ENCODE measurements at places on chromosomes 4 and X.

- DNase-seq: no peak
Observed at GRCh38 chrX:154419189-154419588, 7.8 kb downstream of the TAFAZZIN start.

- DNase-seq: no peak
Observed at GRCh38 chr4:87019246-87019791, 84.5 kb downstream of the AFF1 start.

- DNase-seq: peak; percentile 39
Observed at GRCh38 chr4:155526452-155527169, 140.0 kb upstream of the GUCY1A1 start.

DNA sequence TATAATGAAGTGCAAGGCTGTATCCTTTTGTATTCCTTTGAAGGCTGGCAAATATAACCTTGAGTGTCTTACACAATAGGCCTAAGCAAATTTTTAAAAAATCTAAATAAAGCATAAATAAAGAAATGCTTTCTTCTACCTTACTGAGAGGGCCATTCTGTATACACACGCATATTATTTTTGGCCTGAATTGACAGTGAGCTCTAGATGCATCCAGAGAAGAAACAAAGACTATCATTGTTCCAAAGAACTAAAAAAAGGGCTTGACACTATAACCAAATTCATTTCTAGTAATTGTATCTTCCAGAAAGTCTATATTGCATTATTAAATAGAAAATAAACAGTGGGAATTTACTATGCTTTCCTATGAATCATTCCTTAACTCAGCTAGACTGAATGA lies 100.2 kb downstream of the MAGEB17 start:
- no peak for DNase-seq

DNA sequence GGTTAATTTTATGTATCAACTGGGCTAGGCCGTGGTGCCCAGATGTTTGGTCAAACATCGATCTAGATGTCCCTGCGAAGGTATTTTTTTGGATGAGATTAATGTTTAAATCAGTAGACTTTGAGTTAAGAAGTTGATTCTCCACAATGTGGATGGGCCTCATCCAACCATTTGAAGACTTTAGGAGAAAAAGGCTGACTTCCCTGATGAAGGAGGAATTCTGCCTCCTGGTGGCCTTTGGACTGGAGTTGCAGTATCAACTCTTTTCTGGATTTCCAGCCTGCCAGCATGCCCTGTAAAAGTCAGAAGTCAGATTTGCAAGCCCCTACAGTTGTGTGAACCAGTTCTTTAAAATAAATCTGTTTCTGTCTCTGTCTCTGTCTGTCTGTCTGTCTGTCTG lies 91.4 kb downstream of the STK32B start:
- DNase-seq: peak; percentile 39

- DNase-seq: no peak
Observed at GRCh38 chr4:85939595-85939994, 420.3 kb downstream of the MAPK10 start.

DNA sequence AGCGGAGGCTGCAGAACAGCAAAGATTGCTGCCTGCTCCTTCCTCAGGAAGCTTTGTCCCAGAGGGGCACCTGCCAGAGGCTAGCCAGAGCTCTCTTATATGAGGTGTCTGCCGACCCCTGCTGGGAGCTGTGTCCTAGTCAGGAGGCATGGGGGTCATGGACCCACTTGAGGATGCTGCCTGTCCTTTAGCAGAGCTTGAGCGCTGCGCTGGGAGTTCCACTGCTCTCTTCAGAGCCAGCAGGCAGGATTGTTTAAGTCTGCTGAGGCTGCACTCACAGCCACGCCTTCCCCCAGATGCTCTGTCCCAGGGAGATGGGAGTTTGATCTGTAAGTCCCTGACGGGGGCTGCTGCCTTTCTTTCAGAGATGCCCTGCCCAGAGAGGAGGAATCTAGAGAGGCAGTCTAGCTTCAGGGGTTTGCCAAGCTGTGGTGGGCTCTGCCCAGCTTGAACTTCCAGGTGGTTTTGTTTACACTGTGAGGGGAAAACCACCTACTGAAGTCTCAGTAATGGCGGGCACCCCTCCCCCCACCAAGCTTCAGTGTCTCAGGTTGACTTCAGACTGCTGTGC lies 10.9 kb downstream of the DCK start:
- no peak for DNase-seq

GRCh38 chr4:99763635-99764101 lies 53.0 kb upstream of the DAPP1 start:
- peak; percentile 54 for DNase-seq

DNA sequence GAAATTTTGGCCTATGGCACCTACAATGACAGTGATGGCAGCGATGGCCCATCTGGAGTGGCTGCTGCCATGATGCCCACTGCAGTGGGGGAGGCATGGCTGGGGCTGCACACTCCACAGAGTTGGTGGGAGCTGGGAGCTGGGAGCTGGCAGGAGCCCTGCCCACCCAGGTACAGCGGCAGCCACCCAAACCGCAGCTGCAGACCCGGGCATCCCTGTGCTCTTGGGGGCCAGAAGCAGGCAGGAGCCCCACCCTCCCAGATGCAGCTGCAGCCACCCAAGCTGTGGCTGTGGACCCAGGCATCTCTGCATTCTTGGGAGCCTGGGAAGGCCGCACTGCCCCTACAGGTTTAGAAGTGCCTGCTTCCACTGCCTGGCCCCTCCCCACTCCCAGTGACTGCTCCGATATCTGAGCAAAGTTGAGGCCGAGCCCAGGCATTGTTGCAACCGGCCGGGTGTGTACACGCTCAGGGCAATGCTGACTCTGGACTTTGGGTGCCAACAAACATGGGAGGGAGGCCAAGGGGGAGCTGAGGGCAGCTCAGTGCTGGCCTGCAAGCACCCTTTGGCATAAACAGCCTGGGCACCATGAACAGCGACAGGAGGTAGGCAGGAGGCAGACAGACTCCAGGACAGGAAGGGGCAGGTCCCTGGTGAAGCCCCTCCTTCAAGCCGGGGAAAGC lies 82.8 kb downstream of the PPP4R3C start:
- DNase-seq: no peak

DNA sequence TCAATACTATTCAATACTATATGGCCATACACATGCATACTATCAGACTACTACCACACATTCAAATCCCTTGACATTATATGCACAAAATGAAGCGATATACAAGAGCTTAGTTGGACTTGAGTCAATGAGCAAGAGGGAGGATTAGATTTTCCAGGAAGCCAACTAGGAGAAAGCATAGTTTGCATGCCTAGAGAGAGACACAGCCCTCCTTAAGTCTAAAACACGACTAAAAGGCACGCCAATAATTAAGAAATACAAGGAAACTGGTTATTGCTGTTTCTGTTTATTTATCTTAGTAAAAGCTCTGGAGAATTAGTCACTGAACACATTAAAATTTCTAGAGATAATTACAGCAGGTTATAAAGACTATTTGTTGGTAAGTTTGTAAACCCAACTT lies 21.8 kb downstream of the MBNL3 start:
- peak; percentile 71 for DNase-seq

DNA sequence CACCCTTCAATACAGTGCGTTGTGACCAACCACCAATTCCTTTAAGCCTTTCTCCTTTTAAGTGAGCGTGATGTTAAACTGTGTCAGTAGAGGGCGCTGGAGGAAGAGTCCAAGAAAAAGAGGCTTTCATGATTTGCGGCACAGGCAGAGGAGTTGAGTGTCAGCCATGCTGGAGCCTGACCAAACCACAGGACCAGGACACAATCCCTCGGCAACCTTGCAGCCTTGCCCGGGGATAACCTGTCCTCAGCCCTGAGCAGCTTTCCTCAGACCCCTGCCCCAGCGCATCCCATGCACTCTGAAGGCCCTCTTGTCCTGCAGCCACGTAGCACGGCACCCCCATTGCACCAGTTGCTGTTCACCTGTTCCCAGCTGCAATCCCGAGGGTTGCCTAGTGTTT lies 53.5 kb upstream of the SMIM31 start:
- no peak for DNase-seq

DNA sequence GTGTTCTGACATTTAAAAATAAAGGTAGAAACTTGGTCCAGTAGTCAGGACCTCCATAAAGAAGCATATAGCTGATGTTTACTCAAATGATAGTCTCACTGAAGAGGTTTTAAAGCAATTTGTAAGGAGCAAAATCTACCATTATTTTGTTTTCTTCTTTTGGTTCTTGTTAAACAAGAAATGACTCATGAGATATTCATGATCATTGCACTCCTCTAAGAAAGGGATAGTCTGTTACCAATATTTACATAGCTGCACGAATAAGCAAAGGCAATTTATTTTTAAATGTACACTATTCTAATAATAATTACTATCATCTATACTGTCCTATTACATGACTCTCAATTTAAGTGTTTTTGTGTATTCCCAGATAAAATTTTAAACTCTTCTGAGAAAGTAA lies 397.9 kb downstream of the FAM47B start:
- no peak for DNase-seq

GRCh38 chrX:94454159-94454558 lies 780.2 kb downstream of the FAM133A start:
- no peak for DNase-seq

GRCh38 chr4:2301225-2301642 lies 39.3 kb upstream of the MXD4 start:
- DNase-seq: no peak
